ENCODE measurements at places on chromosomes 3 and 15. TPM values are rescaled to one million over a fixed set of nuclear protein-coding genes. Genes with fewer than 3 reads are reported as not detected.
A peak's percentile ranks its signal among the peaks of the same experiment; 100 is the strongest.

The EFHB gene
- total RNA-seq = 6.0 TPM

The TGM5 gene
- 0.15 TPM for total RNA-seq

The TICRR gene
- total RNA-seq = 0.52 TPM

The KIF7 gene
- 3.5 TPM for total RNA-seq

The SSUH2 gene
- 0.43 TPM for total RNA-seq

The TRIM71 gene
- total RNA-seq = 2.9 TPM

The CFAP100 gene
- 31.9 TPM for total RNA-seq

The KNL1 gene
- 0.95 TPM for total RNA-seq

The RAB8B gene
- 88.9 TPM for total RNA-seq

- DNase-seq = peak; percentile 89
These were observed 87.3 kb downstream of the SMAD6 start for GRCh38 chr15:66789029-66790025.

- DNase-seq = no peak
These were observed 20.0 kb downstream of the PLCL2 start for GRCh38 chr3:16904423-16905417.

GRCh38 chr3:114846779-114847178 lies 300.3 kb downstream of the ZBTB20 start:
- no peak for DNase-seq

DNA sequence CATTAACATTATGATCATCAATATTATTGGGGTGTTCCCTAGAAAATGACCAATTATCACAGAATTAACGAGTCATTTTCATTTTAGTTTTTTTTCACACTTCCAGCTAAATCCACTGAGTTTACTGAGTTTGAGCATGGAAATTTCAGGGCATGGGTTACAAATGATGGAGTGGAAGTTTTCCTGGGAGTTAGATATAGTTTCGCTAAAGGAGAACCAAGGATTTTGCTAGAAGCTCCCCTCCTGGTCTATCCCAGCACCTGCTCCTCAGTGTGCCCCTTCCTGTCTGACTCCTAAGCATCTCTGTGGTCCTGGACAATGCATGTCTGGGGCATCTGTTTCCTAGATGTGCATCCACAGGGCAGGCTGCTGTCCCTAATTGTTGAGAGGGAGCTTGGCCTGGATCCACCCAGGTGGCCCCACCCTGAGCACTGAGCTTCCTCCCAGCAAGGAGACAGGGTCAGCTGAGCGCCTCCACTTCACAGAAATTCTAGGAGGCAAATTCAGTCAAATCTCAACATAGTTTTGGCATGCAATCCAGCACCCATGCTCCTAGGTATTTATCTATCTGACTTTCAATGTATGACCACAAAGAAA lies 102.3 kb upstream of the GOLGA6L6 start:
- DNase-seq = no peak

DNA sequence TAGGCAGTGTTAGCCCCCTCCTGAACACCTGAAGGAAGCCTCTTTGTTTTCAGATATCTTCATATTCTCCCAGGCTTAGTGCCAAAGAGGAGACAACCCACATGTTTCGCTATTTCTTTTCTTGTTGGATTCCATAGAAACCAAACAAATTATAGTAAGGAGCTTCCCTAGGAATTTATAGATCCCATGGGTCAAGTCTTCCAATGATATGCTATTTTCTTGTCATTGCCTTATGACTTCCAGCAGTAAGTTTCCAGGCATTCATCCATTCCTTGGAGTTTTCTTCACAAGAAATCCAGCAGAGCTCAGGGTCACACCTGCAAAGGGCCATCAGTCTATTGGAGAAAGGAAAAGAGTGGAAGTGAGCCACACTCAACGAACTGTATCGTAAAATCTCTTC lies 9.9 kb upstream of the KCNMB2 start:
- DNase-seq = no peak

- DNase-seq = peak; percentile 25
These were observed 26.8 kb downstream of the CAPN3 start for GRCh38 chr15:42385980-42386700.

DNA sequence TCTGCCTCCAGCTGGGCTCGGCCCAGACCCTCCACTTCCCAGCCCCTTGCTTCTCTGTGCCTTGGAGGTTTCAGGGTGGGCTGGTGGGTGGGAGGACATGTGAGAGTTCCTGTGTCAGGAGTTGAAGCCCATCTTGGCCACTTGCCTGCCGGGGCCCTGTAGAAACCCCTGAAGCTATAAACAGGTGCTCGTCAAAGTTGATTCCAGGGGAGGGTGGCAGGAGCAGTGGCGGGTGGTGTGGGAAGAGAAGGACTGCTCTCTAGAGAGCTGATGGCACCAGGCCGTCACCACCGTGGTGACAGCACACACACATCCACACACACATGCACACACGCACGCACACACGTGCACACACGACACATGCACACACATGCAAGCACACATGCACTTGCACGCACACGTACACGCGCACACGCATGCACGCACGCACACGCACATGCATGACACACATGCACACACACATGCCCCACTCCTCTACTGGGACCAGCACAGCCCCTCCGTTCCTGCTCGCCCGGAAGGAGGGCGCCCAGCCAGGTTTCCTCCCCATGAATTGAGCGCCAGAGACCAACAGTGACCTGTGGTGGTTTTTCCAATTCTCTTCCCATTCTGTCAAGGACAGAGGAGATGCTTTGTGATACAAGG lies 56.3 kb upstream of the CGNL1 start:
- no peak for DNase-seq

DNA sequence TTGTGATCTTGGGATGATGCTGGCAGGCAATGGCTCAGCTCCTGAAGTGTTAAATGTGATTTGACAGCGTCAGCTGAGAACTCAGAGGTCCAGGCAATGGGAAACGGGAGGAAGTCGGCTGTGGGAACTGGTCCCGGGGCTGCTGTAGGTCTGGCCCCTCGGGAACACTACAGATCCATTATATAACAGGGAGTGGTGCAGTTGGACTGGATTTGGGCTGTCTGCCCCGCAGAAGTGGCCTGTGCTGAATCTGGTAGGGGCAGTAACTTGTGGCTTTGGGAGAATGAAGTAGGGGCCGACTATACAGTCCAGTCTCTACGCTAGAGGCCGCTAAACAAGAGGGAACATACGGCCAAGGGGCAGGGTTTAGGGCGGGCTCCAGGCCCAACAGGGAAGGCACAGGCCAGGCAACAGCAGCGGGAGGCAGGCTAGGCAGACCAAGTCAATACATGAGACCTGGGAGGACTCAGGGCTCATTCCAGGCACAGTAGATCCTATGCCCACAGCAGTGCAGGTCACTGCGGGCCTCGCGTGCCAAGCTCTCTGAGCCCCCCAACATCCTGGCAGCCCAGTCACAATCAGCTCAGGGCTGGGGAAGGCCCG lies 20.3 kb upstream of the IL16 start:
- DNase-seq = peak; percentile 61

DNA sequence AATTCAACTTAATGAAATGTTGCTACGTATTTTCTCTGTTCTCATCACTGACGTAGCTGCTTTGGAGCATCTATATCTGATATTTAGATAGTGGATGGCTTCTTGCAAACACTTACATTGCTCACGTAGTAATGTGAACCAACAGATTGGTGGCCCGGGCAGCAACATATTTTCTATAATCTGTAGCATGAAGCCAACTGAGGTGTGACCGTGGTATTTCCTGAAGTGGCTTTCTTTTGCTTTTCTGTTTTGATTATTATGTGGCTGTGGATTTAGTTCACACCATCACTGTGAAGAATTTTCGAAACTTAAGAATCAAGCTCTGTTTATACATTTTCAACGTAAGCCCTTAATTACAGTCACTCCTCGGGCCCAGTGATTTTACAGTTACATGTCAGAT lies 288.5 kb downstream of the LPP start:
- DNase-seq = no peak

- no peak for DNase-seq
These were observed 629.5 kb upstream of the KCNMB2 start for GRCh38 chr3:177906578-177907229.

GRCh38 chr3:12903000-12903800 lies 61.8 kb upstream of the RPL32 start:
- no peak for DNase-seq

DNA sequence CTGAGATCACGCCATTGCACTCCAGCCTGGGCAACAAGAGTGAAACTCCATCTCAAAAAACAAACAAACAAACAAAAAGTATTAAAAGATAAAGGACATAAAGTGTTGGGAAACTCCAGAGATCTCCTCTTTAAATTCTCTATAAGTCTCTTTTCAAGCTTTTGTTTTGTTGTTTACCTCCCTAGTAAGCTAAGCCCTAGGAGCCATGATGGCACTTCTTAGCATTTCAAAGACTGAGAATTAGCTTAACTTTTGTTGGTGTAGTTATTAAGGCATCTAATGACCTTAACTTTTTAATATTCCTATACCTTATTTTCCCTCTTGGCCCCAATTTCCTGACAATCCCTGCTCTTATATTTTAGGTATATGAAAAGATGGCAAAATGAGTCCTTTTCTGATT lies 157.3 kb downstream of the ZNF609 start:
- DNase-seq = no peak

DNA sequence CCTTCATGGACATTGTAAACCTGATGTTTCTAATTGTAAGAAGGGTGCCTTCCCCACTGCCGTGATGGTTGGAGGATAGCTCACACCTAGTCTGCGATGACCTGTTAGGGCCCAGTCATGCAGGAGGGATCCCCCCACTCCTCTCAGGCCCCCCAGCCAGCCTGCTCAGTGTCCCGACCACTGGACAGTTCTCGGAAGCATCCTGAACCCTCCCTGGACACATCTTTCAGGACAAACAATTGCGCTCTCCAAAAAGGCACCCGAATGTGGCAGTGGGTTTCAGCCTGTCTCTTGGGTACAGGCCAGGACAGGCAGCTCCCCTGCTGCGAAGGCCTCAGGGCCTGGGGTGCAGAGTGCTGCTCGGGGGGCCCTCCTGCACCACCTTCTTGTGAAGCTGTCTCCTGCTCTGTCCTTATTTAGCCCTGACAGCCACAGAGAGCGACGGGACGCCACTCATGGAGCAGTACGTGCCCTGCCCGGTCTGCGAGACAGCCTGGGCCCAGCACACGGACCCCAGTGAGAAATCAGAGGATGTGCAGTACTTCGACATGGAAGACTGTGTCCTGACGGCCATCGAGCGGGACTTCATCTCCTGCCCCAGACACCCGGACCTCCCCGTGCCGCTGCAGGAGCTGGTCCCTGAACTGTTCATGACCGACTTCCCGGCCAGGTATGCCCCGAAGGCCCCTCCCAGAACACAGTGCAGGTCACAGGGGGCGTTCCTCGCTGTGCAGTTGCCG lies 132.3 kb downstream of the LRRK1 start:
- no peak for DNase-seq

DNA sequence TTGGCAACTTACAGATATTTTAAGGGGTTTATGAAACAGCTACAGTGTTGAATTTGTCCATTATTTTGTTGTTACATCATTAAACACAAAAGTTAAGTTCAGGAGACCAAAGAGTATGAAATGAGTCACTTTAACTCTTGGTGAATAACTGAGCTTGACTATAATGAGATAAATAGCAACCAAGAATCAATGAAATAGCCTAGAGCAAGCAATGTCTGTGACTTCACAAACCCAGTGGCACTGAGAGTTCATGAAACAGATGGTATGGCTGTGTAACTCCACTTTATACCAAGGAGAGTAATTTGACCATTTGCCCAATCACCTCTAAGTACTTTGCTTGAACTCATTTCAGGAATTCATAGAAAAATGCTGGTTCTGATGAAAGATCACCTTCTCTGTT lies 169.6 kb upstream of the GADL1 start:
- DNase-seq = no peak

DNA sequence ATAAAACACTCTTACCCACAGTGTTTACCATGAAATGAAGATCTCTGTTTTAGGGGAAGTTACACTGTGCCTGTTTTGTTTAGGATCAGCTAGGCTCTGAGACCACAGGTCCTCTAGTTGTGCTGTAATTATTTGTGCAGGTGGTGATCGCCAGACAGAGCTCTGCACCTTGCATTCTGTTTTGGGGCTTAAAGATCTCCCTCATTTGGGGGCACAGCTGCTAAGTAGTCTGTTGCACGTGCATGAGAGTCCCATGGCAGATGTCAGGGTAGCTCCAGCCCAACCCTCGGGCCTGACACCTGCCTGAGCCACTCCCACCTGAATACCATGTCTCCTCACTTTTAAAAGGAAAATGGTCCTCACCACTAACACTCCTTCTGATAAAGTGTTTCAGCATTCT lies 12.4 kb downstream of the C3orf20 start:
- no peak for DNase-seq

DNA sequence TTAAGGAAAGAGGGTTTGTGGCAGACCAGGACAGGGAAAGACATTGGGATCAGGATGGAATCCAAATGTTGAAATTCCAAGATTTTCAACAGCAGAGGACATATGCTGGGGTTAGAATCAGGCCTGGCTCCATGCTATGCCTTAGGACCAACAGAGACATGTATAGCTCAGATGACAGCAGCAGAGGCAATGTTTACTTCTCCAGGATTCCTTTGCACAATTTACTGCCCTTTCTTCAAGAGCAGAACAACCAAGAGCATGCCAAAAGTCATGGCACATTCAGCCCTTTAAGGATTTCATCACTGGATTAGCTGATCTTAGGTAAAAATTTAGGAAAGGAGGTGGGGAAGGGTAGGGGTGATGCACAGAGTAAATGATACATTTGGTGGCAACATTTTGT lies 69.6 kb upstream of the GSK3B start:
- no peak for DNase-seq

DNA sequence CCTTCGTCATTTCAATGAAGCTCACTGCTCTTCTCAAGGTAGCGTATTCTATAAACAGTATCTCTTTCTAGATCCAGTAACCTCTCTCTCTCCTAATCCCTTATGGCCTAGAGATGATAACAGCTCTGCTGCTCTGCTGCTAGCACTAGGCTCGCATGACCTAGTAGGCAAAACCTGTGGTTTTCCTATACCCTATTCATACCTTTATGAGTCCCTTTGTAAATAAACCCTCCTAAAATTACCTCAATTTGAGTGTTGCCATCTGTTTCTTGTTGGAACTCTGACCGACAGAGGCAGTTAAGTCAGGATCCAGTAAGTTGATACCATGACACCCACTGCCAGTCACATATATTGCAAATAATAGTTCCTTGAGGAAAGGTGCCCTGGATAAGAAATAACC lies 7.3 kb downstream of the CCDC14 start:
- no peak for DNase-seq

DNA sequence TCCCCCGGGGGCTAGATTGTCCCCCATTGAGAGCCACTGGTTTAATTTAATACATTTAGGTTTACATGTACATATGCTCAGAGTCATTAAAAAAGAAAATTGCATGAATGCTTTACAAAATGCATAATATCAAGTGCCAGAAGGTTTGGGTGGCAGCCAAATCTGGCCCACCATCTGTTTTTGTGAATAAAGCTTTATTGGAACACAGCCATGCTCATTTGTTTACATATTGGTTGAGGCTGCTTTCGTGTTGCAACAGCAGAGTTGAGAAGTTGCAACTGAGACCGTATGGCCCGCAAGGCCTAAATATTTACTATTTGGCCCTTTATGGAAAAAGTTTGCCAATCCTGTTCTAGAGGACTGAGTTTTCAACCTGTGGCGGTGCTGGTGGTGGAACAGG lies 32.1 kb upstream of the RGMA start:
- peak; percentile 29 for DNase-seq

GRCh38 chr15:81865850-81866537 lies 179.8 kb downstream of the MEX3B start:
- DNase-seq = no peak
